ENCODE measurements at places on chromosomes 5 and 9.

DNA sequence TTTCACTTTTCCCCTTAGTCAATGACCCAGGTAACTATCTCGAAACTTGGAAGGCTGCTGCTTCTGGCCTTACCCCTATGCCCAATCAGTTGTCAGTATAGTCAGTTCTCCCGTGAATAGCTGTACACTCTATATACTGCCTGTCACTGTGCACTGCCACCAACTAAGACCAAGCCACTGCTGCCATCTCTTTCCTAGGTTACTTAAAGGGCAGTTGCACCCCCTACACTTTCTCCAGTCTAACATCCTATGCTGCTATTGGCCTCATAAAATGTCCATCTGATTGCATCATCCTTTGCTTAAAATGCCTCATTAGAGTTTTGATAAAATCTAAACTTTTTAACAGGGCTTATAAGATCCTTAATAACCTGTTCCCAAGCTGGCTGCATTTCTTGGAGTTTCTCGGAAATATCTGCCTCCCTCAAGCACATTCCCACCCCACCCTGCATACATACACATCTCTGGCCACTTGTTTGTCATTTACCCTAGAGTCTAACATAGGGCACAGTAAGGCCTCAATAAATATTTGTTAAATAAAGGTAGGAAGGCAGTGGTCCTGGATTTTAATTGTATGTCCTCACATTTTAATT is 32.8 kb upstream of the TNFAIP8 start:
- no peak for DNase-seq

DNA sequence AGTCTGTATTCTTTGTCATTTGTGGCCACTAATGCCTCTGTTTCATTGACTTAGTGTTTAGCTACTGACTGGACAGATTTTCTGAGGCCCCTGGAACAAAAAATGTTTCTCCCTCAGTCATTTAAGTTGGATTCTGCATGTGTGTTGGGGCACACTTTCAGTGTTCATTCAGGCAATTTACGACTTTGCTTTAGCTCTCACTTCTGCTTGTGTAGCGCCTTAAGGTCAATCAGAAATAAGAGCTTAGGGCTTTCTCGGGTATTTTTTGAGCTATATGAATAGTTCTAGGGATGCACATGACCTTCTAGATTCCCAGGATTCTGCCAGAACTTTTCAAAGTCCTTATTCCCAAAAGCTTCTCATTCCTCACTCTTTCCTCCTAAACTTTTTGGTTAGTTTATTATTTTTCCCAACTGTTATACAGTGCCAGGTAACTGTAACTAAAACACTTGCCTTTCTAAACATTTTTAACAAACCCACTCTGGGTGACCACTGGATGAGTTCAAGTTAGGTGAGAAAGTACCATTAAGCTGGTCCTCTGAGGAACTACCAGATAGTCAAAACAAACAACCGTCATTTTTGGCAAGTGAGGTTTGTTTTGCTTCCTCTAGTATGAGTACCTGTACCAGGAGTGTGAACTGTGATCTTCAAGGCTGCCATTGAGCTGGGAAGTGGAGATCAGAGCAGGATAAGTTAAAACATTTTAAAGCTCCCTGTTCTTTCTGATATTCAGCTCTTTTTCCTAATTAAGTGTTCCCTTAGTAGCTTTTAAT is 571.3 kb upstream of the TLE4 start:
- DNase-seq, result no peak

GRCh38 chr5:91366551-91366950 is 16.6 kb downstream of the ARRDC3 start:
- DNase-seq, result no peak

GRCh38 chr9:120413121-120414048 is 166.6 kb downstream of the CDK5RAP2 start:
- no peak for DNase-seq

GRCh38 chr9:26413611-26414010 is 479.0 kb downstream of the CAAP1 start:
- DNase-seq, result no peak

GRCh38 chr9:128420060-128420650 is 502 bp upstream of the CERCAM start:
- peak; percentile 71 for DNase-seq
